Stimulated activated CD4-positive, alpha-beta T cell treated with anti-CD3 and anti-CD28 coated beads, Interleukin-15, amount 100 ng/mL, for 24 hours (primary cell): ENCODE measurements at places on chromosomes 12 and 14.

GRCh38 chr12:57628280-57629191, 4.5 kb downstream of the B4GALNT1 start:
- DNase-seq = no peak

- no peak for DNase-seq
Observed at GRCh38 chr14:86221000-86221399, 691.1 kb downstream of the FLRT2 start.

DNA sequence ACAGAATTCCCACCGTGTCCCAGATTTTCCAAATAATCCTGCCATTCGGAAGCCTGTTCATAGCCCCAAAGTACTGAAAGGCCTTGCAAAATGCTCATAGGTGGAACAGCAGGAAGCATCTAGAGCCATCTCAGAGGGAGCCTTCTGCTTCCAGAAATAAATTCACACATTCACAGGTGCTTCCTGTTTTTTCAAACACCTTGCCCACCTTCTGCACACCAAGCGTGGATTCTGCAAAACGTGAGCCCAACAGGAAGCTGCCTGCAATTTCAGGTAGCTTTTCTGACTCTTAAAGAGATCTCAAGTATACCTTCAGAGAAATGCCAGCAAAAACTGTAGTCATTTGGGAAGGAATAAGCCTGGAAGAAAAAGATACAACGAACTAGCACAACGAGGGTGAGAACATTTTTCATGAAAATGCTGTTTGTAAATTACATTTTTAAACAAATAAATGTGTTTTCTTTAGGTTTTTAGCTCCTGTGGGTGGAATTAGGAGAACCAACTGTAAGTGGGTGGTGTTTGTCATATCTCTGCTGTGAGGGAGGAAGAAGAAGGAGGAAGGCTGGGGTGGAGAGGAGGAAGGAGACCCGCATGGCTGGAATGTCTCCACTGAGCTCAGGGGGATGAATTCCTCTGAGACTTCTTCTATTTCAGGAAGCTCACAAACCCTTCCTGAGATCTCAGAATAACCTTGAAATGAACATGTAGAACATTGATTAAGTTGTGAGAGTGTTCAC, at the start of gene IFNG-AS1:
Gene IFNG-AS1, plus strand, starts transcription at position 264 of the 737 bp plus-strand sequence.
- no peak for DNase-seq

DNA sequence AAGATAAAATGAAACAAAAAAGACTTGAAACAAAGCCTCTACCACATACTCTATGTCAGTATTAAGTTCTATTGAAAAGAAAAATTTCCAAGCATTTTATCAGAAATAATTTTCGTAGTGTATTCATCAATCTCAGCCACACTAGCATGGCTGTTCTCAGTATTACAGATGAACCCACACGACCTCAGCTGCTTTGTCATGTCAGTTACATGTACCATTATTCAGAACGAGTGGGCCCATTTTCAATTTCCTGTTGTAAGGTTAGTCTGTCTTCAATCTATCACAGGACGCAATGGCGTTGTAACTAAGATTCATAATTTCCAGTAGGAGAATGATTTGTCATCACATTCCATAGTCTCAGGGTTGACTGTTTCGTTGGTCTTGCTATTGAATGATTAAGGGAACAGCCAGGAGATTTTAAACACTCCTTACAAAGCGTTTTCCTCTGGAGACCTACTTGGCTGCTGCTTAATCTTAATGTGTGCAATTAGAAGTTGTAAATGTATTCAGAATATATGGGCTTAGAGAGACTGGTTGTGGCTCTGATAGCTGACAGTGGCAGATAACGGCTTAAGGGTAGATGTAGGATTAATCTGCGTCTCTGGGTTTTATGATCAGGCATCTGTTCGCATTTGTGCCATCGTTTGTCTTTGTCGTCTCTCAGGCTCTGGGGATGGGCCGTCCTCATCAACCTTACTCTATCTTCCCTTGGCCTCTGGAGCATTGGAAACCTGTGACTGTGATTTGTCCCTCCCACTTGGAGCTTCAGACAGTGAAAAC, 65.4 kb downstream of the GLT1D1 start:
- peak; percentile 18 for DNase-seq

- DNase-seq = no peak
Observed at GRCh38 chr12:64900540-64900939, 76.1 kb downstream of the TBC1D30 start.

GRCh38 chr12:94263905-94264561, 115.7 kb downstream of the PLXNC1 start:
- DNase-seq = no peak

- no peak for DNase-seq
Observed at GRCh38 chr12:30999723-31000122, 73.2 kb downstream of the TSPAN11 start.

GRCh38 chr14:90616881-90617280, 199.3 kb downstream of the TTC7B start:
- DNase-seq = no peak

DNA sequence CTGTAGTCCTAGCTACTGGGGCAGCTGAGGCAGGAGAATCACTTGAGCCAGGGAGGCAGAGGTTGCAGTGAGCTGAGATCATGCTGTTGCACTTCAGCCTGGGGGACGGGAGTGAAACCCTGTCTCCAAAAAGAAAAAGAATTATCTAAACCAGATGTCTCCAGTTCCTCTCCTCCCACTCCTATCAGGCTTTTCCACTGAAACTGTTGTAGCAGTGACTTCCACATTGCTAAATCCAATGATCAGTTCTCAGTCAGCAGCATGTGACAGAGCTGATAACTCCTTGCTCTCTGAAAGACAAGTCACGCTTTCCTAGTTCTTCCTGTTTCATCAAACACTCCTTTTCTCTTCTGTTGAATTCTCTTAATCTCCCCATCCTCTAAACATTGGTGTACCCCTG, 8.6 kb downstream of the SLC38A6 start:
- DNase-seq = no peak

DNA sequence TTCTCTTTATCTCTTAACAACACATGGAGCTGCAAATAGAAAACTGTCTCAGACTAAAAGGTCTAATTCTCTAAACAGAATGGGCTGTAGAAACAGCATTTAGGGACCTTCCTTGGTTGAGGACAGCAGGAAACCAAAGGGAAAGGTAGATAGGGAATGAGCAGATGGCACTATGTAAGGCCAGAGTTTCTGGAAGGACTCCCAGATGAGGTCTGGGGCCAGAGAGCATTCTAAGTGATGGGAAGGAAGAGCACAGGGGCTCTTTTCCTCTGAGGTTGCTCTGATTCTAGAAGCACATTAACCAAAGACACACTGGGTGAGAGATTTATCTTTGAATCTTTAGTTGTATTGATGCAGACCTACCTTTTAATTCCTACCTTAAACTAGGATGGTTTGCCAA, 79.4 kb downstream of the TPH2 start:
- no peak for DNase-seq

- DNase-seq = no peak
Observed at GRCh38 chr14:61221906-61222305, 59.2 kb downstream of the TMEM30B start.

- DNase-seq = no peak
Observed at GRCh38 chr14:105118646-105119407, 49.7 kb downstream of the JAG2 start.

DNA sequence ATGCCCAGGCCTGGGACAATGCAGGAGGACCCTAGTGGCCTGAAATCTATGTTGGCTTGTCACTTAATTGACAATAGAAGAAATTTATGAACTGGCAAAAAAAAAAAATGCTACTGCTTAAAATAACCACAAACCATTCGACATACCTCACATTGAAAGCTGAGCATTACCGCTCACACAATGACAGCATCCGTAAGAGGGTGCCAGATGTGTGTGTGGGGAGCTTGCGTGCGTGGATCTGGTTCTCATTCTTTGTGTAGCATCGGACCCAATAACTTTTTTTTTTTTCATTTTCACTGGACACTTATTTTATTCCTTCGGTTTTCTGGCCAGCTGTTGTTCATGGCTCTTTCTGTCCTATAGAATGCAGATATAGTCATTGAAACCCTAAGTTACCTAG, 216.7 kb downstream of the VRK1 start:
- DNase-seq = no peak

- DNase-seq = no peak
Observed at GRCh38 chr14:81927070-81927469, 393.4 kb upstream of the SEL1L start.

DNA sequence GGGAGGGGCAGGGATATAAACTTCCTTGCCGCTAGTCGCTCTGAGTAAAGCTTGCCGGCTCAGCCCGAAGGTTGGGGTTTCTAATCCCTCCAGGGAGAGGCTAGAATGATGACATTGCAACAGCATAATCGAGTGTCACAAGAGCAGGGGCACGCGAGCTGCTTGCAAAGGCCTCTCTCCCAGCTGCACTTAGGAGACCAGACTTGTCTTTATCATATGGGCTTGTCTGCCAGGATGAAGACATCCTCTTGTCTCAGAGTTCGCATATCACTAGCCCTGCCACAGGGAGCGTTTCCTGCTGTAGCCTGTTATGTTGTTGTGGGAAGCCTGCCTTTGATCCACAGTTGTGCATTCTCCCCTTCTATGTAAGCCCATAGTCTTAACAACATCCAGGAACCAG, 180.0 kb downstream of the ESR2 start:
- DNase-seq = no peak

GRCh38 chr12:29782871-29783772, 620 bp downstream of the TMTC1 start:
- DNase-seq = peak; percentile 15

DNA sequence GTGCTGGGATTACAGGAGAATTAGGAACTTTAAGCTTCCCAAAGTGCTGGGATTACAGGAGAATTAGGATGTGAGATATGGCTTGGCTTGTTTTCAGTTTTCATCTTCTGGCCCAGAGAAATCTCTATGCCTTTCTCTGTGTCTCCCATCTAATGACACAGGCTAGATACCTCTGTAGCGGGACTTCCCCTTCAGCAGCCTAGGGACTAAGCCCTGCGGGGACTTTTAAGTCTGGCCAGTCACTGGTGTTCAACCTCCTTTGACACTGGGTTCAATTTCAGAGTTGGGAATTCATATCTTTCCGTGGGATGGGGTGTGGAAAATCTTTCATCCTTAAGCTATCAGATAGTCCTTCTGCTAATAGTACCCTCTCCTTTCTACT, 6.2 kb downstream of the RFC5 start:
- no peak for DNase-seq

DNA sequence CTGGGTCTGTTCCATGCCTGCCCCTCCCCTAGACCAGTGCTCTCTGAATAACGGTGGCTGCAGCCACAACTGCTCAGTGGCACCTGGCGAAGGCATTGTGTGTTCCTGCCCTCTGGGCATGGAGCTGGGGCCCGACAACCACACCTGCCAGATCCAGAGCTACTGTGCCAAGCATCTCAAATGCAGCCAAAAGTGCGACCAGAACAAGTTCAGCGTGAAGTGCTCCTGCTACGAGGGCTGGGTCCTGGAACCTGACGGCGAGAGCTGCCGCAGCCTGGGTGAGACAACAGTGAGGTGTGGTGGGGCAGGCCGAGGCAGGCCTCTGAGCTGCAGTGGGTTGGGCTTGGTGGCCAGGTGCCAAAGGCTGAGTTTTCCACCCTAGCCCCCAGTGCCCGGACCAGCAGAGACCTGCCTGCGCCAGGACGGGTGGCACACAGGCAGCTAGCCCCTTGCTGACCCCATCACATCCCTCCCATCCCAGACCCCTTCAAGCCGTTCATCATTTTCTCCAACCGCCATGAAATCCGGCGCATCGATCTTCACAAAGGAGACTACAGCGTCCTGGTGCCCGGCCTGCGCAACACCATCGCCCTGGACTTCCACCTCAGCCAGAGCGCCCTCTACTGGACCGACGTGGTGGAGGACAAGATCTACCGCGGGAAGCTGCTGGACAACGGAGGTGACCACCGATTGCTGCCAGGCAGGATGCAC, 28.2 kb upstream of the LRP1-AS start:
- peak; percentile 69 for DNase-seq

GRCh38 chr12:104538891-104539462, 82.2 kb downstream of the CHST11 start:
- DNase-seq = no peak

DNA sequence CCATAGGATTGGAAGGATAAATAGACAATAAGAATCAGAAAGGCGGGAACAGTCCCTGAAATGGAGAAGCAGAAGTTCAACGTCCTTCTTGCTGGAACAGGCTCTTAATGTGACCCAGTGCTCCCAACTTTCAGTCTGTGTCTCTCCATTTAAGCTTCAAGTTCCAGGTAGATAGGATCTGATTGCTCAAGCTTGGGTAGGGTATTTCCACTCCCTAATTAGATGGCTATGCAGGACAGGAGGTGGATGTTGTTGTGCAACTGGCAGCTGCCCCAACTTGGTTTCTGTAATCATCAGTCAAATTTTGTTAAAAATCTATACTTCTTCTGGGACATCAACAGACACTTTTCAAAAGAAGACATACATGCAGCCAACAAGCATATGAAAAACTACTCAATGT, 266.2 kb downstream of the C12orf75 start:
- no peak for DNase-seq

DNA sequence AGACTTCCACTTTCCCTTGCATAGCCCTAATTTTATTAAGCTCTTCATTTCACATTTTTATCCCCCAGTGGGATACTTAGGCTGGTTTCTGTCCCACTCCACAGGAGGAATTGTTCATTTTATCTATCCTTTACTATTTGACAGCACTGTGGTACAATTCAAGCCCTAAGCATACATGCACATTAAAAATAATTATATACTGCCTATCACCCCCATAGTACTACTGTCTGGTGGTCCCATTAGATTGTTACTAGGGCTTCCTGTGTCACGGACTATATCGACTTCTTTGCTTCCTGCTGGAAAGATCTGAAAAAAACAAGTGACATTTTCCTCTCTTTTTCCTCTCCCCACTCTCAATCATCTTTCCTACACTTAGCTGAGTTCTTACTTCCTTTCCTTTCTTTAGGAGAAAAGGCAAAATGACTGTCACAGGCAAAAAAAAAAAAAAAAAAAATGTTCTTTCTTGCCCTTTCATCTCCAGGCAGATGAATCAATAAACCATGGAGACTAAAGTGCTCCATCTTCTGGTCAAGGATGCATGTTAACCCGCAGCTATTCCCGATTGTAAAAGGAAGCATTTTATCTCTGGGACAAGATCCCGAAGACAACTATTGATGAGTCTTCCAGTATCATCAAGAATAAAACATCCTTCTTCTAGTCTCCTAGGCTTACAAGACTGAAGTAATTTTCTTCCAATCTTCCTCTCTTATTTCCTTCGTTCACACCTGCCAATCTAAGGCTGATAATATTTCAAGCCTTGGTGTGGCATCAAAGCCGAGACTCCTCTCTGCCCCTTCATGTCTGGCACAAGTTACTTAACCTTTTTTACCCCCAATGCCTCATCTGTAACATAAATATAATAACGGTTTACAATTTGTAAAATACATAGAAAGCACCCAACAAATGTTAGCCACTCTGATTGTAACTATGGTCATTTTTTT, 94.4 kb upstream of the PLEKHG7 start:
- DNase-seq = no peak

GRCh38 chr12:28974166-28974565, 174.9 kb upstream of the FAR2 start:
- no peak for DNase-seq

DNA sequence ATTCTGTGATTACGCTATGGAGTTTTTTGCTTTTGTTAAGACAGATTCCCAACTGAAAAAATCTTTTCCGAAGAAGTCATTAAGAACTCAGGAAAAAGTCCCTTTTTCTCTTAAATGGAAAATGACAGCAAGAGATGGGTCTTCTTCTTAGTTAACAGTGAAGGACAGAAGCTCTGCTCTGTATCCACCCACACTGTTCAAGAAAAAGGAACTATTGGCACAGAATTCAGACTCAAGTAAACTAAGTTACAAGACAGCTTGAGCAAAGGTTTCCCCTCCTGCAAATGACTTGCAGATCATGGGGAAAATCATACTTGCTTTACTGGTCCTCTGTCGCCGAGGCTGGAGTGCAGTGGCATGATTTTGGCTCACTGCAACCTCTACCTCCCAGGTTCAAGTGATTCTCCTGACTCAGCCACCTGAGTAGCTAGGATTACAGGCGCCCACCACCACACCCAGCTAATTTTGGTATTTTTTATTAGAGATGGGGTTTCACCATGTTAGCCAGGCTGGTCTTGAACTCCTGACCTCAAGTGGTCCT, 137.1 kb upstream of the AEBP2 start:
- no peak for DNase-seq
